Chondrocyte (in vitro differentiated cells): ENCODE measurements at places on chromosomes 6 and 20.

DNA sequence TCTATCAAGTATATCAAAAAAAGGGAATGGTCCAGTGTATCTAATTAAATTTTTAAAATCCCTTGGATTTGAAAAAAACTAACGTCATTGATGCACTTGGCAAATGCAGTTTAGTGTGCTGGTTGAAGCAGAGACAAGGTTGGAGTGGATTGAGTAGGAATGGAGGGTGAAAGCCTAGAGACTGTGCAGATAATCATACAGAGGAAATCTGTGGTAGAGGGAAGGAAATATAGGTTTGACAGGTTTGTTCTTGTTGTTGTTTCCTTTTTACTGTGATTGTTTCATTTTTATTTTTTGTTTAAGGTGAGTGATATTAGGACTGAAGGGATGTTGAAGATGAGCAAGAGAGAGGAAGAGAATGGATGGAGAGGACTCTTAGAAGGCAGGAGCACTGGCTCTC is 29.0 kb upstream of the L3MBTL3 start:
- no peak for DNase-seq
- H3K36me3 ChIP-seq, result no peaks in the 10 kb centered on the region
- no peaks in the 10 kb centered on the region for H3K4me1 ChIP-seq
- H3K27me3 ChIP-seq, result no peaks in the 10 kb centered on the region
- no peak overlapping the region for H3K4me3 ChIP-seq

GRCh38 chr6:137571854-137572253 is 77.7 kb upstream of the OLIG3 start:
- peaks cover 36% of the 10 kb centered on the region for H3K27me3 ChIP-seq
- no peak overlapping the region for H3K27ac ChIP-seq
- DNase-seq, result no peak
- no peak overlapping the region for H3K4me3 ChIP-seq

GRCh38 chr20:42063141-42063540 is 445.0 kb upstream of the CHD6 start:
- H3K36me3 ChIP-seq, result no peaks in the 10 kb centered on the region
- no peak overlapping the region for H3K4me3 ChIP-seq
- no peak overlapping the region for H3K27ac ChIP-seq
- no peaks in the 10 kb centered on the region for H3K4me1 ChIP-seq
- no peaks in the 10 kb centered on the region for H3K27me3 ChIP-seq
- DNase-seq, result no peak

GRCh38 chr6:95364016-95364604 is 213.2 kb upstream of the MANEA start:
- H3K27me3 ChIP-seq, result peaks cover 16% of the 10 kb centered on the region
- H3K36me3 ChIP-seq, result no peaks in the 10 kb centered on the region
- H3K27ac ChIP-seq, result no peak overlapping the region
- no peaks in the 10 kb centered on the region for H3K4me1 ChIP-seq
- no peak for DNase-seq
- H3K4me3 ChIP-seq, result no peak overlapping the region

- no peaks in the 10 kb centered on the region for H3K36me3 ChIP-seq
- no peak for DNase-seq
- no peak overlapping the region for H3K4me3 ChIP-seq
Measured at GRCh38 chr6:188821-189655, 103.2 kb upstream of the DUSP22 start.

GRCh38 chr20:47757145-47758035 is 27.9 kb downstream of the SULF2 start:
- peaks cover 3% of the 10 kb centered on the region for H3K36me3 ChIP-seq
- no peak overlapping the region for H3K4me3 ChIP-seq
- no peaks in the 10 kb centered on the region for H3K4me1 ChIP-seq
- no peak for DNase-seq
- no peak overlapping the region for H3K27ac ChIP-seq
